ENCODE measurements at places on chromosomes 11 and 22.

DNA sequence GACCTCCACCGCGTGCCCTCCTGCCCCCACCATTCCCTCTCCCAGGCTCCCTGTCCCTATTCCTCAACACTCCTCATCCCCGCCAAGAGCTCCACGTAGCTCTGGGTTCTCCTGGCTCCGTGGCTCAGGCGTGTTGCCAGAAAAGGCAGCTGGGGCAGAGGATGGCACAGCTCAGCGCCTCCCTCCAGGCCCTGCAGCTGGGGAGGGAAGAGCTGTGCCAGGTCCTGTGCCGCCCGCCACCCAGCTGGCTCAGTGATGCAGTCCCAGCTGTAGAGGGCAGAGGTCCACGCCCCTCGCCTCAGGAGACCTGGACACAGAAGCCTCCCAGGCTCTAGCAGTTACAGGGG, 4.2 kb downstream of the ARHGAP1 start:
- no peak for DNase-seq

GRCh38 chr11:11035331-11035730, 177.5 kb upstream of the ZBED5 start:
- DNase-seq, result no peak

DNA sequence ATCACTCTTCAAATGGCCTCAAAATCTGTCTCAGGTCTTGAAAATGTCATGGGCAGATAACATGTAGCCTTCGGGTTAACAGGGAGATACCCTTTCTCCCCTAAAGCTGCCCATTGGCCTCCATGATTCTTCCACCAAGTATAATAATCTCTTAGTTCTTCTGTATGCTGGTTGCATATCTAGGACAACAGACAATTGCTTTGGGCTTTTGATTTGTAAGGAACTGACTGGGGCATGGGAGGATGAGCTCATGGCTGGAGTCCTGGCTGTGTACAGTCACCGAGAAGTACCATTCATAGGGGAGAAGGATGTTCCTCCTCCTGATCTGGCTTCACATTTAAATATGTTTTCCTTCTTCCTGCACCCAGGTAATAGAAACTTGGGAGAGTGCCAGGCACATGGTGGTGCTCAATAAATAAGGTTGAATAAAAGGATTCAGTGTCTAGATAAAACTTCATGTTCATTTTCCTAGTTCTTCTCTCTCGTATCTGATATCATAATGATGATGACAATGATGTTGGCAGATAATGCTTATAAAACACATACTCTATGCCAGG, 2.8 kb upstream of the AMPD3 start:
- no peak for DNase-seq

DNA sequence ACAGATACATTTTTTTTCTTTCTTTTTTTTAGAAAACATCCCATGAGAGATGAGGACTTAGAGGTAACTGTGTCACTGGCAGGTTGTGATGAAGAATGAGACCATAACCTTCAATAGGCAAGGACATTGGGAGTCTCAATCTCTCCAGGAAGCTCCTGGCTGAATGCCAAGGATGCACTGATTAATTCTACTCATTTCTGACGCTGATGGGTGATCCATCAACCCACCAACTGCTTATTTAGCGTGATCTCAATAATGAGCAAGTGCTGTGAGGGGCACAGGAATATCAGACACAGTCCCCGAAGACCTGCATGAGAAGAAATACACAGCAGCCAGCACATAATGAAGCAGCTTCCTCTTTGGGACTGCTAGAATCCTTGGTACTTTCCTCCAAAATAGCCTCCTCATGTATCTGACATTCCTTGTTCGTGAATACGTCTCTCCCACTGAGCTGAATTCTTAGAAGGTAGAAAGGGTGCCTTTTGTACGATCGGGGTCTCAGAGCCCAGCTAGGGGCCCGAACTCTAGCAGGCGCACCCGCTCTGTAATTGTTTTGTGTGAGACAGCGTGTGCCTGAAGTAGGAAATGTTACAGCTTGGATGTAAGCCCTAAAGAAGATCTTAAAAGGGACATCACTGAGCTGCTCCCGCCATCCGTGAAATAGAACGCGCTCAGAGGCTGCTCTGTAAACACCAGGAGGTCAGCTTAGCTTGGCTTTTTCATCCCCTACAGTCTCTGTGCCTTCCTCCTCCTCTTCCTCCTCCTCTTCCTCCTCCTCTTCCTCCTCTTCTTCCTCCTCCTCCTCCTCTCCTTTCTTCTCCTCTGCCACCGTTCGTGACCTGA, 7.2 kb downstream of the CLMP start:
- DNase-seq, result no peak

GRCh38 chr22:44668190-44668885, 33.7 kb upstream of the PRR5 start:
- DNase-seq, result peak; percentile 25

GRCh38 chr22:44823806-44824205, 71.4 kb downstream of the ARHGAP8 start:
- no peak for DNase-seq

GRCh38 chr11:127338380-127339259, 338.1 kb upstream of the KIRREL3 start:
- DNase-seq, result no peak

DNA sequence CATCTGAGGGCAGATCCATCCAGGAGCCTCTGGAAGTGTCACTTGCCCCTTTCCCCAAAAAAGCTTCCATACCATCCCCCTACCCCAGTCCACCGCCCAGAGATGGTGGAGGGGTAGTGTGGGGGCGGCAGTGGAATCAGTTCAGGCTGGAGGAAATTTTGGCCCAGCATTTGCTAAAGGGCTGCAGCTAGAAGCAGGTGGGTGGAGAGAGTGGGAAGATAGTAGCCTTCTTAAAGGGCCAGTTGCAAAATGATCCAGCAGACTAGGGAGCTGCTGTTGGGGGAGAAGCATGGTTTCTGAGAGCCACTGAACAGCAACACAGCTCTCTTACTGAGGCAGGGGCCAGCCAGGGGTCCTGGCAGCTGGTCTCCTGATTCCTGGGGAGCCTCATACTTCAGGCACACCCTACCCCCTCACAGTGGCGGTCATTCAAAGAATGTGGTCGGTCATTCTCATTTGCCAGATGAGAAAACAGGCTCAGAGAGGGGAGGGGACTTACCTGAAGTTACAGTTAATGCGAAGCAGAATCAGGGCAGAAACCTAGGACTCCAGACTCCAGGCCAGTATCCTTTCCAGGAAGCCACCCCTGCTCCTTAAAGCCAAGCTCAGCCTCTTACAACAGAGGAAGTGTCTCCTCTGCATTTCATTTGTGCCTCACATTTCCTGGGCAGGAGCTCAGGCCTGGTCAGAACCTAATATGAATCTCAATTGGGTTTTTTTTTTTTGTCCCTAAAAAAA, 5.4 kb downstream of the SEC14L2 start:
- DNase-seq, result no peak

DNA sequence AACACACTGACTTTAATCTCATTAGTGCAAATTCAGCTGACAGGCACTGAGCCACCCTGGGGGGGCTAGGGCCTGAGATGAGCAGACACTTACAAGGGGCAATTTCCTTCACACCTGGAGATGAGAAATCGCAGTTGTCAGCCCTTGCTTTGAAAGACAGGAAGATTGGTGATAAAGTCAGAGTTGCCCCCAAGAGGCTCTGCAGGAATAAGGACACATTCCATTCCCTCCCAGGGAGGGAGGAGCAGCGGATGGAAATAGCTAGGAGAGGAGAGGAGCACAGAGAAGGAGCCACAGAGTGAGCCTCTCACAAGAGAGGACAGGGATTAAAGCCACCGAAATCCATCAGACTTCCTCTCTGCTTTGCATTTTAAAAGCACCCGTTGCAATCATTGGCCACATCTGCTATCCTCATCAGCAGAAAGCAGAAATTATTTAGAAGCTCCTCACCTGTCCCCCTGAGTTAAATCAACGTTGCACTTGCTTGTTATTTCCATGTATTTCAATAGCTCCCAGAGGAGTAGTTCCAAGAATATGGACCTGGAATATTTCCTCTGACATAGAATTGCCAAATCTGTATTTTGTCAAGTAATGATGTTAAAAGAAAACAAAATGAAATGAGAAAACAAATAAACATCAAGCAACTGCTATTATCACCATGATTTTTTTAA, 213.7 kb downstream of the BARX2 start:
- DNase-seq, result no peak

GRCh38 chr11:106996691-106997090, 21.6 kb downstream of the GUCY1A2 start:
- no peak for DNase-seq

- no peak for DNase-seq
Observed at GRCh38 chr11:134478611-134479010, 66.6 kb upstream of the B3GAT1 start.

- peak; percentile 66 for DNase-seq
Observed at GRCh38 chr11:45371251-45372115, 85.3 kb upstream of the SYT13 start.

- no peak for DNase-seq
Observed at GRCh38 chr22:18104566-18104965, 6.0 kb upstream of the TUBA8 start.

DNA sequence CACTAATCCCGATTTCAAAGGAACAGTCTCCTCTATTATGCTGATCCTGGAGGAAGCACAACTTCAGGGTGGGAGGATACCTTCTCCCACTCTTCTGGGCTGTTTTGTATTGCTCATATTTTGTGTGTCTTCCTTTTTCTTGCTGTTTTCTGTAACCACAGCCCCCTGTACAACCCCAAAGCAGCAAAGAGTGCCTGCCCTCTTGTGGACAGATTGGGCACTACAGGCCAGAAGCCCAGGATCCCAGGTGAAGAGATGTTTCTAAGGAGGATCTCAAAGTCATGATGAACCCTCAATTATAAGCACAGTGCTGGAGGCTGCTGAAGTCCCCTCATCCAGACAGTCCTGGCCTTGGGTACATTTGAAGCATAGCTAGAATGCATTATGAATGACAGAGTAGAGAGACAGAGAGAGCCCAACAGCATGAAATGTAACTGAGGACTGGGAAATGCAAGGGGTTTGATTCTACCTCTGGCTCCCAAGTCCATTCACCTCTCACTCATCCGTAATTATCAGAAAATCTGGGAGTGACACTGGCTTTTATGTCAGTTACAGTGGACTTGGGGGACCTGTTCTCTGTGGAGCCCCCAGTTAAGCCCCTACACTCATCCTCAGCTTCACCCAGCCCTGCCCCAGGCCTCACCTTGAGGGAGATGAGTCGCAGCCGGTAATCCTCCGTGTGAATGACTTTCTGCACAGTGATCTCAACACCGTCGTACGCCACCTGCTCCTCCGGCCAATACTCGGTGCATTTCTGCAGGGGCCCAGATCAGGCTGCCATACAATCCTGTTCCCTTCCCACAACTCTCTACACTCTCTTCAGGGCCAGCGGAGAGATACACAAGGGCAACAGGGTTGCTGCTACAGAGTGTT, 6.2 kb upstream of the IGSF22 start:
- no peak for DNase-seq

DNA sequence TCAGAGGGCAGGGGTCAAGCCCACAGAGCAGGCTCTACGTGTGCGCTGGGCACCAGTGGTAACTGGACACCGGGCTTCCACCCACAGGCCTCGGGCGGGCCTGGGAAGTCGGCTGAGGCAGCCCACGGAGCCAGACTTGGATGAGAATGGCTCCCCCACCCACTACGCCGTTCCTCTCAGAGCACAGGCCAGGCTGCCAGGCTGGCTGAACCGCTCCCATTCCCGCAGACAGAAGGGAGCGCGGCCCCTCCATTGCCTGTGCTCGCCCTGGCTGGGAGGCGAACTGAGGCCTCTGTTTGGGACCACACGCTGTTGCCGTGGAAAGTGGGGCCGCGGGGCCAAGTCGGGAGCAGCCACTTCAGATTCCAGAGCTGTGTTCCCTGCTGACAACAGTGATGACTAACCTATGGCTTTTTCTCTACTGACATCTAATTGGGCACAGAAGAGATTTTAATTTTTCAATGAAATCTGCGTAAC, 63.9 kb downstream of the MYH9 start:
- DNase-seq, result no peak

DNA sequence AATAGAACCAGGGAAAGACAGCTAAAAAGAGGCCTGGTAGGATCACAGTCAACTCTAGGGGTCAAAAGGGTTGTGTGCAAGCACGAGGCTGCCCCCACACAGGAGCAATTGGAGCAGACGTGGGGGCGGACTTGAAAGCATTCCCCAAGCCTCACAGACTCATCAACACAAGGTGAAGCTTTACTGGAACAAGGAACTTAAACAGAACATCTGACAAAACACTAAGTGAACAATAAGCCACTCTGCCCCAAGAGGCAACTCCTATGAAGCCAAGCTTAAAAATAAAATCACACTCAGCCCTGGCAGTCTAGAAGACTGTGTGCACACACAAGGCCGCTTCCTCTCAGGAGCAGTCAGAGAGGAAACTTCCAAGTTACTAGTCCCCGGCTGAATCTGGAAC, 32.2 kb upstream of the TEAD1 start:
- DNase-seq, result peak; percentile 42

DNA sequence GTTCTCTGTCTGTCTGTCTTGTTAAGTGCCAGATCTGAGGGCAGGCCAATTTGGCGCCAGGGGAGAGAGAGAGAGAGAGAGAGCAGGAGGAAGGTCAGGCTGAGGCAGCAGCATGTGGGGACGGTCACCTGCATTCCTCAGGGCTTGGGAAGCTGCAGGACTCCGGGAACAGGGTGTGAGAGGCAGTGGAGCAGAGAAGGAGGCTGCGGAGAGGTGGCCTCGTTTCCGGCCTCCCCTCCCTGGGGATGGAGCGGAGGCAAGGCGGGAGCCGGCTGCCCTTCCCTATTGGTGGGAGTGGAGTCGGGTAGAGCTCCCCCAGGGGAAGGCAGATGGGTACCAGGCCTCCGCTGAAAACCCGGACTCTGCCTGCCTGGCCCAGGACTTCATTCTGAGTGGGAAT, 9.7 kb downstream of the CLMP start:
- no peak for DNase-seq

GRCh38 chr11:6799402-6799801, at the start of gene OR6A2:
Gene OR6A2, minus strand, starts transcription at chr11:6799689. Its CDS starts 3,981 bp downstream, at chr11:6795708.
- DNase-seq, result no peak

DNA sequence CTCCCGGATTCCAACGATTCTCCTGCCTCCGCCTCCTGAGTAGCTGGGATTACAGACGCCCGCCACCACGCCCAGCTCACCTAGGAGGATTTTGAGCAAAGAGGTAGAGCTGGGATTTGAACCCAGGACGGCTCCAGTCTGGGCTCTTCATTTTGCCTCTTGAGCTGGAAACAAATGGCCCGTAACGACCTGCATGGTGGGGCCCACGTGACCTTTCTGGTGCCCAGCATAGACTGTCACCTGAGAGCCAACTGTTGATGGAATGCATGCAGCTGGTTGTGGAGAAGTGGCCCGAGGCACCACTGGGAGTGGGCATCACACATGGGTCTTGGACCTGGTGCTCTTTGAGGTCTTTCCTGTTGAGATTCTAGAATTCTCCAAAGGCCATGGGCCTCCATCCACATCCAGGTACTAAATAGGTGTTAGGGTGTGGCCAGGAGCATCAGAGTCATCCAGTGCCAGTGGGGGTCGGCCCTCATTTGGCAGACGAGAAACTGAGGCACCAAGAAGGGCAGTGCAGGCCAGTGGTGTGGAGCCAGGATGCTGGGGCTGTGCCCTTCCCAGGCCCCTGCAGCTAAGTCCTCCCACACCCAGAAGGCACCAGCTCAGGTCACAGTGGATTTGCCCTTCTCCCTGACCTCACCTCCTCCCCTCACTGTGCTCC, 3.9 kb downstream of the ATF4 start:
- DNase-seq, result no peak

DNA sequence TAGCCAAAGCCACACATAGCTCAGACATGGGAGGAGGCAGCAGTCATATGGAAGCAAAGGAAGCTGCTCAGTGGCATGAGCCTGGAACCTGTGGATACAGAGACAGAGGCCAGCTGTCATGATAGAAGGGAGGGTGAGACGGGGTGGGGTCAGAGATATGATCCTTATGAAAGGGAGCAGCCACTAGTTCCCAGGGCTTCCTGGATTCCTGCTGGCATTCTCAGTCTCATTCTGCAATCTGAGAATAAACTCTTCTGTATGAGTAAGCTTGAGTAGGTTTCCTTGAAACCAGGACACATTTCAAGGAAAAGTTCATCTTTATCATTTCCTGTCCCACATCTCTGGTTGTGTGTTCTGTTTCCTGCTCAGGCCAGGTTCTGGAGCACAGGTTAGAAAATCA, 220.2 kb upstream of the SNX19 start:
- no peak for DNase-seq

All from dermis microvascular lymphatic vessel endothelial cell (primary cell).